ENCODE measurements at places on chromosomes 2 and 18.

DNA sequence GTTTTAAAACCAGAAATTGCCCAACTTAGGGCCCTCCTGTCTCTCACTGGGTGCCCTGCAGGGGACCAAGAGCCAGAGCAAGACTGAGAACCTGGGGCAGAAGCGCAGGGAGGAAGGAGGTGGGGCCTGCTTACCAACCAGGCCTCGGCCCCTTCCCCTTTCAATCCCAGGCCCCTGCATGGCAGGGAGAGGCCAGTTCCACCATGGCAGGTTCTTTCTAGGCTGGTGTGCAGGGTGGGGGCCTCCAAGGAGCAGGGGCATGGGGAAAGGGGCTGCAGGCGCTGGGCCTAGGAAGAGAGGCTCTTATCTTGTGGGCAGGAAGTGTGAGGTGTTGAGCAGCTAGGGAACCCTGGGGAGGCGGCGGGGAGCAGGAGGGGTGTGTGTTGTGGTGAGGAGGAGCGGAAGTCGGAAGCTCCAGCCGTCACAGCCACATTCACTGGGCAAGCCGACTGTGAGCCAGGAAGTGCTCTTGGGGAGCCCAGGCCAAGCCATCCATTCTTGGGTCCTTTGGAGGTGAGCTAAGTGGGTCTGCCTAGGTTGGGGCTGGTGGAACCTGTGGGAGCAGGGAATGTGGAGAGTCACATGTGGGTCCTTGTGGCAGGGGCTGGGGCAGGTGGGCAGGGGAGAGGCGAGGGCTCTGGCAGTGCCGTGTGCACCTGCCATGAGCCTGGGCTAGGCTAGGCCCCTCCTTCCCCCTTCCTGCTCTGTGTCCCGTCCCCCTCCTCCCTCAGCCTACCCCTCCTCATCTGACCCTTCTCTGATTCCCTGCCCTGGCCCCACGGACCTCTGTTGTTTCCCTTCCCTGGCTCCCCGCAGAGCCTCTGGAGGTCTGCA lies at the start of gene PSD4:
Gene PSD4 (plus strand): TSS at position 430 of the 834 bp plus-strand sequence. CDS start 8,486 bp downstream, outside the sequence.
- peak; percentile 59 for DNase-seq

DNA sequence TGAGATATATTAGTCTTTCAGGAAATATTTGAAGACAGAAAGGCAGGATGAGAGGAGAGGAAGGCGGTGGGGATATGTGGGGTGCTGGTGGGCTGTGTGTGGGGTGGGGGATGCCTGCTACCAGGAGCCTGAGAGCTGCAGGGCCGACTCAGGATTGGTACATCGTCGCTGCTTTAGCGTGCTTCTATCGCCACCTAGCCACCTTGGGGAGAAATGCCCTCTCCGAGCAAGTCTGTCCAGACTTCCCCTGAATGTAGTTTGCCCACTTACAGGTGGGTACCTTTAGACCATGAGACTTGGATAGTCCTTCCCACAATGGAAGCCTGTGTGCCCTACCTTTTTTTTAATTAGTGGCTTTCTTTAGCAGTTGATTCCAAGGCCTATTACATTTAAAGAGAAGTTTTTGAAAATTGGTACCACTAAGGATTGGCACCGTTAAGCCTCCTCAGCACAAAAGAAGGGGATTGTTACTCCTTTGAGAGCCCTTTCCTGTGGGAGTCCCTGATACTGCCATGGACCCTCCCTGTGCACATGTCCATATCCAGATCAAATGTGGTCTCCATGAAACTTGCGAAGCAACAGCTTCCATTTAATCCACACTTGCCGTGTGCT lies 114.1 kb upstream of the NDUFV2 start:
- peak; percentile 52 for DNase-seq

- no peak for DNase-seq
These were observed 99.5 kb downstream of the MAP4K4 start for GRCh38 chr2:101796825-101797600.

DNA sequence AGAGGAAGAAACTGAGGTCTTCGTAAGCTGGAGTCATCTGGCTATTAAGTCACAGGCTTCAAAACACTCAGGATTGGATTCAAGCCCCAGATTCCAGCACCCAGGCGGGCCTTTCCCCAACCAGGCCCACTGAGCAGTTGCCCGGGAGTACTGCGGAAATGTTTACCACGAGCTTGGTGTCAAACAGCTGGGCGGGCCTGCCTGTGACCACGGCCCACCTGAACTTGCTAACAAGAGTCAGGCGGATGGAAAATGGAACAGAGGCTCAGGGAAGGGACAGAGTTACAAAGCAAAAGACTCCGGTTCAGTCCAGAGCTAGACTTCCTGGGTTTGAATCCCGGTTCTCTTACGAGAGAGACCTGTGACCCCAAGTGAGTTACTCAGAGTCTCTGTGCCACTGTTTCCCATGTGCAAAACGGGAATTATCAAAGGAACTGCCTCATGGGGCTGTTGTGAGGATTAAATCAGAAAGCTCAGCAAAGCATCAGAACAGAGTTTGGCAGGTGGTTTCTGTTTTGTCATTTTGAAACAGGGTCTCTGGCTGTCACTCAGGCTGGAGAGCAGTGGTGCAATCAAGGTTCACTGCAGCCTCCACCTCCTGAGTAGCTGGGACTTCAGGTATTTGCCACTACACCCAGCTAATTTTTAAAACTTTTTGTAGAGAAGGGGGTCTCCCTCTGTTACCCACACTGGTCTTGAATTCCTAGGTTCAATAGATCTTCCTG lies 49.0 kb upstream of the TFCP2L1 start:
- DNase-seq, result peak; percentile 31

DNA sequence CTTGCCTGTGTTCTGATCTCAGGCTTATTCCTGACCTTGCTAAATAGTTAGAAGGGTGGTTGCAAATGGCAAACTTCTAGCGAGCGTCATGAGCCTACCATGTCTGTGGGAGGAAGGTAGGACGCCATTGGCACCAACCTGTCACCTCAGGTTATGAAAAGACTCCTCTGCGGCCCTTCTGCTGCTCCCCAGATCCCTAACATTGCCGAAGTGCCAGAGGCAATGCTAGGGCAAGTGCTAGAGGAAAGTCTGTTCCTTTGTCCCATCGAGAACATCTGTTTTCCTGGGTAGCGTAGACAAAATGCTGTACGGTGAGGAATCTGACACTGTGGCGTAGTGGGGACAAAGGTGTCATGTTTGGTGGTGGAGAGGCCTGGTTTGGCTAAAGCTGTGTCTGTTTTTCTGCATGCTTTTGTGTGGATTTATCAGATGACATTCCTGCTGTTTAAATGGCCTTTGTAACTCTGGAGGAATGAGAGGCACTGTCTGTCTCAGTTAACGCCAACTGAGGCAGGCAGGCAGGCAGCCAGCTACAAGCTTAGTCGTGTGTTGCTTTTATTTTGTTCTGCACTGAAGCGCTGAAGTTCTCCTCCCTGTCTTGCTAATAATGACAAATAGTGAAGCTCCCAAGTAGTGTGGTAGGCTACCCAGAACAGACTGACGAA lies 94.1 kb downstream of the PRPF40A start:
- DNase-seq, result no peak

GRCh38 chr2:96325884-96326255 lies 753 bp downstream of the ITPRIPL1 start:
- no peak for DNase-seq

DNA sequence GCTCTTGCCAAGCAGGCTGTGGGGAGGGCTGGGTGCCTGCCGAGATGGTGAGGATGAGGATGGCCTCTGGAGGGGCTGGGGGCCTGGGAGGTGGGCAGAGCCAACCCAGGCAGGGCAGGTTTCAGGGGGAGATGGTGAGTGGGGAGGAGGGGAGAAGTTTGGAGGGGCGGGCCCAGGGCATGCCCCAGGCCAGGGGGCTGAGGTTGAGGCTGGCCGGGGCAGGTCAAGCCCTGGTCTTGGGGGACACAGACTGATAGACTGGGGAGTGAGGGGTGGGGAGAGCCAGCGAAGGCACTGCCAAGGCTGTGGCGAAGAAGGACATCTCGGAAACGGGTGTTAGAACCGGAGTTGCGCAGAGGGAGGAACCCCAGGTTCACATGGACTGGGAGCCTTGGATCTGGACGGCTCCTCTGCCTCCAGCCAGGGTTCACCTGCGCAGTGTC lies 12.6 kb downstream of the CAPN10 start:
- no peak for DNase-seq

DNA sequence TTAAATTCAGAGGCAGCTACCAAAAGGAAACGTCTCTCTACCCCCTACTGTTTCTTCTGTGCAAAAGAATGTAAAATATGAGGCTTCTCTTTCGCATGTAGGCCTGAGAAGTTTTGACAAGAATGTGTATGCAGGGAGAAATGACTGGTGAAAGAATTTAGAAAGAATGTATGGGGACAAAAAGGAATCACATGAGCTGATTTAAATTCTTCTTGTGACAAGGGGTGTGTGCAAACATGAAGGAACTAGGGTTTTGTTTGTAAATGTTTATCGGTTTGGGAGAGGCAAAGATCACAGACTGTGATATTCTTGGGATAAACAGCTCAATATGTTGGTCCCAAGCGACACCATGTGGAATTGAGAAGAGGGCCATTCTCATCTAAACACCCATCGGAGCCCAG lies 345.2 kb upstream of the VRK2 start:
- DNase-seq, result no peak

GRCh38 chr18:37630334-37630733 lies 64.7 kb upstream of the CELF4 start:
- DNase-seq, result no peak

DNA sequence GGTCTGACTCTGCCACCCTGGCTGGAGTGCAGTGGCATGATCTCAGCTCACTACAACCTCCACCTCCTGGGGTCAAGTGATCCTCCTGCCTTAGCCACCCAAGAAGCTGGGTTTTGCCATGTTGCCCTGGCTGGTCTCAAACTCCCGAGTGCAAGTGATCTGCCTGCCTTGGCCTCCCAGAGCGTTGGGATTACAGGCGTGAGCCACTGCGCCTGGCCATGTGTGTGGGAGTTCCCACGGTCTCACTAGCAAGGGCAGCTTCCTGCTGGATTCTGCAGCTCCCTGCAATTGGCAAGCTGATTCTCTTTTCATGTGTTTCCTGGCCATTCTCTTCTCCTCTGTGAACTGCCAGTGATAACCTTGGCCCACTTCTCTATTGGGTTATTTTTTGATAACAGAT lies 84.0 kb downstream of the USP40 start:
- no peak for DNase-seq

DNA sequence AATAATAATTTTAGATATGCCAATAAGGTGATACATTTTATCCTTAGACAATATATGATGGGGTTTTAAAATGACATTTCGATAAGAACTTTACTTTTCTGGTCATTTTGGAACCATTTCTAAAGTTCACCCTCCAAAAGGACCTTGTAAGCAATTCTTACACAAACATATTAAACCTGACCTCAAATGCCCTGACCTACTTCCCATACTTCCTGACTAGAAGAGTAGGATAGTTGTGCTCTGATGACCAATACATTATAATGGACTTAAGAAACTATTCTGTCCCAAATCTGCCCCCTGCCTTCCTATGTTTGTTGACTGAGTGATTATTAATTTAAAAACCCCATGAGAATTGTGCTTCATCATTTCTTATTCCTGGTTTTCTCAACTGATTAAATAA lies 24.6 kb downstream of the GCA start:
- no peak for DNase-seq

DNA sequence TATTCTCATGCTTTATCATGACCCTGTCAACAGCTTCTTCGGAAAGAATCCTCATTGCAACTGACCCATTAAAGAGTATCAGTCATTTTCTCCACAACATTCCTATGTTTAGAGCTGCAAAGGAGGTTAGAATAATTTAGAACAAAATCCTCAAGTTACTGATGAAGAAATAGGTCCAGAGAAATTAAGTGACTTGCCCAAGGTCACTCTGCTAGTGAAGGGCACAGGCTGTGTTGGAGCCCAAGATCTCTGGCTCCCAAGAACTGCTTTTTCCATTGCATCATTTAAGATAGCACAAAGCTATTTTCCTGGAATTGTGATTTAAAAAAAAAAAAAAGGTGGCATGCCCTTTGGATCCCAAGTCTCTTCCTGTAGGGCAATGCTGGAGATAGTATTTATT lies 9.6 kb downstream of the IRS1 start:
- no peak for DNase-seq

- DNase-seq, result no peak
These were observed 14.2 kb upstream of the LIPG start for GRCh38 chr18:49547701-49548100.

GRCh38 chr2:203534621-203535077 lies 452 bp downstream of the RAPH1 start:
- DNase-seq, result no peak

- no peak for DNase-seq
These were observed 192.1 kb upstream of the DOK6 start for GRCh38 chr18:69208545-69208944.

DNA sequence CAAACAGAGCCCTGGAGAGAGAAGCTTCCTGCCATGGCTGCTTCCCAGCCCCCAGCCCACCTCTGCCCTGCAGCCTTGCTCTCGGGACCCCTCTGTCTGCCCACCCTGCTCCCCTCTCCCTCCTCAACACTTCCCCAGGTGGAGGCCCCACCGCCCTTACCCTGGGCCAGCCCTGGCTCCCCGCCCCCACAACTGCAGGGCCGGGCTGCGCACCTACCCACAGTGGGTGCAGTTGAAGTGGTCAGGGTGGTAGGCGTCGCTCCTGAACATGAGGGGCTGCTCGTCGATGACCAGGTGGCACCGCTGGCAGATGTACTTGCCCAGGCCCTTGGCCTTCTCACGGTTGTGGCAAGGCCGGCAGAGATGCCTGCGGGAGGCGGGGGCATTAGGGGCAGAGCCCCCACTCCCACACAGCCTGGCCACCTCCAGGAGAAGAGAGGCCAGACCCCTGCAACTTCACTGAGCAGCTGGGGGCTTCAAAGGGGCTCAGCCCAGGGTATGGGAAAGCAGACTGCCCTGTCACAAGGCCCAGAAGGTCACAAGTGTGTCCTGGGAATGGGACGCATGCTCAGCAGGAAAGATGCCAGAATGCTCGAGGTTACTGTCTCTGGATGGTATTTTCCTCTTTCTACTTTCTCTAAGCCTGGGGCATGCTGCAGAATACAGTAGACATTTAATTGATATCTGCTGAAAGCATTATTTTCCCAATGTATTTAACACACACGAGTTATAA lies 3.1 kb upstream of the GPR17 start:
- peak; percentile 58 for DNase-seq

DNA sequence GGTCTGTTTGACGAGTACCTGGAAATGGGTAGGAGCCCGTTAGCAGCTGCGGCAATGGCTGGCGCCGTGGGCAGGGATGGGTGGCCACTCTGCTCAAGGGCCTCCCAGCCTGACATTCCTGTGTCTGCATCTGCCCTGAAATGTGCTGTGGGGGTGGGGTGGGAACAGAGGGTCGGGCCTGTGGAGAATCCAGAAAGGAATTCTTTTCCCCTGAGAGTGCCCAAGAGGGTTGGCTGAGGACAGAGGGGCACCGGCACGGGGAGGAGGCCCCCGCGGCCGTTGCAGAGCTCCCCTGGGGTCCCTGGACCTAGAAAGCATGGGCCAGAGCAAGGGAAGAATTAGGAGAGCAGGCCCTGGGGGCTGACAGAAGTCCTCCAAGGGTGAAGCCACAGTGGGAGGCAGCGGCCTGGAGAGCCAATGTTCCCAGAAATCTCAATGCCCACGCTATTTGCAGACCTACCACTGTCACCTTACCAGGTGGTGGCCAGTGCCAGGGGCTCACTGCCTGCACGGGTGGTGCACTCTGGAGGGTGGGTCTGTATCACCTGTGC lies 27.8 kb downstream of the ANO7 start:
- DNase-seq, result no peak

Data from upper lobe of left lung (tissue), 6 donors.